ENCODE measurements at places on chromosomes 1 and 21.

- no peak for DNase-seq
These were observed 600.5 kb downstream of the USP25 start for GRCh38 chr21:16330082-16330907.

- DNase-seq, result no peak
These were observed 17.3 kb upstream of the FMO2 start for GRCh38 chr1:171167785-171168184.

DNA sequence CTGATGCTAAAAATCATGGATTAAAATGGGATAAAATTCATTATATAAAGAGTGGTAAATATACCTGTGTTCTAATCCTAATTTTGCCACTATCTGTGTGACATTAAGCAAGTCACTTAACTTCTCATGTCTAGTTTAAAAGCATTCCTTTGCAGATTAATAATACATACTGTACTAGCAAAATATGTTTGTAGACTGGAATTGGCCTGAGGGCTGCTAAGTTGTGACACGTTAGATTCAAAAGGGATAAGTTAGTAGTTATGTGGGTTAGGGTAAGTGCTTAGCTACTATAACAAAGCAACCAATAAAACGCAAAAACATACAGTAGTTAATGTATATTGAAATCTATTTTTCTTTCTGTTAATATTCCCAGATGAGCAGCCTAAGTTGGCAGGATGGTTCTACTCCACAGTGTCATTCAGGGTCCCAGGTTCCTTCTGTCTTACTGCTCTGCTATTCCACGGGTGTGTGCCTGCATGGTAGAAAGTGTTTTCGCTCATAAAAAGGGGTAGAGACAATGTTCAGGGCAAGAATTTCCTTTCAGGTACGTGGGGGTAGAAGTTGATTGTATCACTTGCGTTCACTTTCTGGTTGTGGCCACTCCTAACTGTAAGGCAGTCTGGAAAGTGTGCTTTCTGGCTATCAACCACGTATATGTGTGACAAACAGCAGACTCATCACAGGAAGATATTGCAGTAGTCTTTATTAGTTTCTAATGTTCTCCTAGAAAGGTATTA, 239.8 kb downstream of the NFIA start:
- DNase-seq, result no peak

GRCh38 chr1:226603022-226603857, 54.7 kb downstream of the STUM start:
- no peak for DNase-seq

DNA sequence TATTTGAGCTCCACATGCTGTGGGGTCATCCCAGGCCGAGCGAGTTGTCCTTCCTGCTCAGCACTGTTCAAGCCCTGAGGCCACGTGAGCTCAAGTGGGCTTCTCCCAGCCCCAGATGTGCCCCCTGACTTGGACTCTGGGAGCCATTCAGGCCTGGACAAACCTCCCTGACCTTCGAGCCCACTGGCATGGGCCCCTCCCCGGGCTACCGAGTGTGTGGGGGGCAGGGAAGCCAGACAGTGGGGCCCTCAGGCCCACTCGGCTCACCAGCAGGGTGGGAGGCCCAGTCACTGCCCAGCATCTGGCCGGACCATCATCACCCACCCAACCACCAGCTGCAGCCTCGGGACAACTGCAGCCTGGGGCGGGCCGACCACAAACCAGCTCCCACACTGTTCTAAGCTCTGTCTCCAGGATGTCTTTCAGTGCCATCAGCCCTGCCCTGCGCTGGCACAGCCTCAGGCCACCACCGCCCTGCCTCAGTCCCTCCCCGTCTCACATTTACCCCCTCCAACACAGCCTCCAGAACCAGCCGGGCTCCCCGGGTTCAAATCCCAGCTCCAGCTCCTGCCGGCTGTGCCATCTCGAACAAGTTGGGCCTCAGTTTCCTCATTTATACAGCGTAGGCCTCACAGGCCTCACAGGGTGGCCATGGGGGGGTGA, 20.9 kb upstream of the PLEKHG5 start:
- no peak for DNase-seq

GRCh38 chr1:166272851-166273250, 106.0 kb upstream of the FAM78B start:
- DNase-seq, result no peak

DNA sequence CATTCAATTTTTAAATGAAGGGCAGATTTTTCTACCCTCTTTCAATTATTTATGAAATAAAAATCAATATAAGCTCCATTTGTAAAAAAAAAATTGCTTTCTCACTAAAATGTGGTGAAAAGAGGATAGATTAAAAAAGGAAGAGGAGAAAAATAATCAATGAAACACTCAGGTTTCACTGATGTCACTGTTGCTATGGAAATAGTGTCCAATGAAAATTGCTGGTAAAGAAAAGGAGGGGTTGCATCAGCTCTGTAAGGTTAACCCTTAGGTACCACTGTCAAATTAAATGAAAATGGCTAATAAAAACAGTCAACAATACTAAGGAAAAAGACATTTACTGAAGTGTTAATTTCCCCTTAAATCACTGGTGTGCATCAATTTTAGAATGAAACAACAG, 91.6 kb upstream of the TTC39A start:
- DNase-seq, result no peak

DNA sequence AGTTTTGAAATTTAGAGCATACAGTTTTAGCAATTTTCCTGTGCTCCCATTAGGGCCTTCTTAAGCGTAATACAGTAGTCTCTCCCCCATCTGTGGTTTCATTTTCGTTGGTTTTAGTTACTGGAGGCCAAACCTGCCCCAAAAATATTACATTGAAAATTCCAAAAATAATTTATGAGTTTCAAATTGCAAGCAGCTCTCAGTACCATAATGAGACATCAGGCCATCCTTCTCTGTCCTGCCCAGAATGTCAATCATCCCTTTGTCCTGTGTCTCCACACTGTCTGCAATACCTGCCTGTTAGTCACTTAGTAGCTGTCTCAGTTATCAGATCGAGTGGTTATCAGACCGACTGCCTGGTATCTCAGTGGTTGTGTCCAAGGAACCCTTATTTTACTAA, 45.4 kb downstream of the ADSS2 start:
- DNase-seq, result no peak

Data from activated naive CD4-positive, alpha-beta T cell treated with Interleukin-2 at 50 U/mL for 16 hours (primary cell).